Central memory CD4-positive, alpha-beta T cell (primary cell): ENCODE measurements at places on chromosomes 16 and 17.

GRCh38 chr17:47004906-47005305 is 25.9 kb upstream of the RPRML start:
- DNase-seq, result no peak

DNA sequence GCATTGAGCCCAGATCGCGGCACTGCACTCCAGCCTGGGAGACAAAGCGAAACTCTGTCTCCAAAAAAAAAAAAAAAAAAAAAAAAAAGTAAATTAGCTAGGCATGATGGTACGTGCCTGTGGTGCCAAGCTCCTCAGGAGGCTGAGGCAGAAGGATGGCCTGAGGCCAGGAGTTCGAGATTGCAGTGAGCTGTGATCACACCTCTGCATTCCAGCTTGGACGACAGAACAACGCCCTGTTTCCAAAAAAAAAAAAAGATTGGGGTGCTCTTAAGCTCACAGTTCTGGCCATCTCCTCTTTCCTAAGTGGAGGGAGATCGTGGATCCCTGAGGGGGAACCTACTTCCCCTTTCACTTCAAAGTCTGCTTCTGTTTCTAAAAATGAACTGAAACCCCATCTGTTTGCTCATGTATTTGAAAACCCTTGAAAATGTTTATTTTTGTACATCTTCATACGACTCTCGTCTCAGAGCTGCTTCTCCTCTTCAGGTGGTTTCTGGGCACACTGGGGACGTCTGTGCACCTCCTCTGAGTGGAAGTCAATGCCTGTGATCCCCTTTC is 138.8 kb downstream of the PRKCA start:
- no peak for DNase-seq

- DNase-seq, result no peak
Measured at GRCh38 chr17:4610656-4611055, 26.3 kb downstream of the SMTNL2 start.

GRCh38 chr16:11585460-11586377 is 1.0 kb downstream of the LITAF start:
- no peak for DNase-seq

DNA sequence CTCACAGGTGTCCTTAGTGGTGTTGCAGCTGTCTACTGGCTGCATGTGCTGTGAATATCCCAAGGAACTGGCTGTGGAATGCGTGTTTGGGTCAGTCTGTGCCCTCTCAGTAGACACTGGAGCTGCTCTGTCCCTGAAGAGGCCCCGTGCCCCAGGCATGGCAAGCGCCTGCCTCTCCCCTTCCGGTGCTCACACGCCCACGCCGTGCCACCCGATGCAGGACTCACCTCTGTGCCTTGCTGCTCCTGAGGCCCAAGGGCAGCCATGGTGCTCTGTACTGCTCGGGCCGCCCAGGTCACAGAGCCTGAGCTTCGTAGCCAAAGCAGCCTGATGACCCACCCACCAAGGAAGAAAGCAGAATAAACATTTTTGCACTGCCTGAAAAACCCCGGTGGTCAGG is 10.0 kb downstream of the RGS11 start:
- DNase-seq, result no peak

- DNase-seq, result no peak
Measured at GRCh38 chr17:7444682-7445618, at the start of gene CHRNB1. Gene CHRNB1, plus strand, starts transcription at chr17:7445061. Its CDS starts 67 bp downstream, at chr17:7445128.

DNA sequence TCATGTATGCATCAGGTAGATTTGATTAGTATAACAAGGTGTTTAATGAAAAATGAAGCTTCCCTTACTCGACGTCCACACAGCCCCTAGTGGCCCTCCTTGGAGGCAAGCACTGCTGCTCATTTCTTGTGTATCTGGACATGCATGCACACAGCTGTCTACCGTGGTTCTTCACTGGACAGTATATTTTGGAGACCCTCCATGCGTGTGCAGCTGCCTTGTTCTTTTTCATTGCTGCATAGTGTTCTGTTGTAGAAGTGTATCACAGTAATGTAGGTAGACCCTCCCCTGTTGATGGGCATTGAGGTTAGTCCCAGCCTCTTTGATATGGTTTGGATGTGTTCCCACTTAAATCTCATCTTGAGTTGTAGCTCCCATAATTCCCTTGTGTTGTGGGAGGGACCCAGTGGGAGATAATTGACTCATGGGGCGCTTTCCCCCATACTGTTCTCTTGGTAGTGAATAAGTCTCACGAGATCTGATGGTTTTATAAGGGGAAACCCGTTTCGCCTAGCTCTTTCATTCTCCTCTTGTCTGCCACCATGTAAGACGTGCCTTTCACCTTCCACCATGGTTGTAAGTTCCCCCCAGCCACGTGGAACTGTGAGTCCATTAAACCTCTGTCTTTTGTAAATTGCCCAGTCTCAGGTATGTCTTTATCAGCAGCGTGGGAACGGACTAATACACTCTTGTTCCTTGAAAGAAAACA is 6.3 kb downstream of the CMIP start:
- DNase-seq, result no peak

DNA sequence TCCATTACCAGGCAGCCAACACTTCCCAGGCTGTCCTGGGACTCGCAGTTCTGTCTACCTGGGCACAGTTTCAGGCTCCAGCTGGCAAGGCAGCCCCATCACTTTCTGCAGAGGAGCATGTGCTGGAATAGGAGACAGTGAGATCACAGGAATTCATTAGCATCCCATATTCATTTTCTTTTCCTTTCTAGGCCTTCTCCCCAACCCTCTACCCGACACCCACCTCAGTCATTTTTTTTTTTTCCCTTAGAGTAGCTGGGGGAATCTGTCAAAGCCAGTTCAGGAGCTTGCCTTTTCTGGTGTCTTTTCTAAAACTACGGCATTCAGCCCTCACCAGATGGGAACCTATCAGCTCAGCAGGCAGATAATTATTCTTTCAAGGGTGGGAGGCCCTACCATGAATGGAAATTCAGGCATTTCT is 42.4 kb upstream of the FBXO47 start:
- DNase-seq, result no peak

- DNase-seq, result no peak
Measured at GRCh38 chr17:28669918-28670317, 7.9 kb downstream of the SUPT6H start.

GRCh38 chr17:38673707-38674013 is 1.1 kb downstream of the EPOP start:
- no peak for DNase-seq

DNA sequence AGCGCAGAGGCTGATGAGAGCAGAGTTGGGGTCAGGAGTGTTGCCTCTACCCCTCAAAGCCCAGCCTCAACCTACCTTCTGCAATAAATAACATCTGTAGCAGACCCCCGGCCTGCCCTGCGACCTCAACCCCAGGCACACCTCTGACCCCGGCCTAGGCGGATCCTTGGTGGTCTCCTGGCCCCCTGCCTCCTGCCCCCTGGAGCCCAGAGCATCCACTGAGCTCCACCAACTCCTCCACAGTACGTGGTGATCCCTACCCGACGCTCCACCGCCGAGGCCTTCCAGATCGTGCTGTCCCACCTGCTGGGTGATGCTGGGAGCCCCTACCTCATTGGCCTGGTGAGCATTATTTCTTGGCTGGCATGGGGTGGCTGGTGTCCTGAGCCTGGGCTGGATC is 1.9 kb upstream of the LAT start:
- DNase-seq, result no peak

GRCh38 chr17:31286587-31286986 is 10.5 kb downstream of the OMG start:
- no peak for DNase-seq

DNA sequence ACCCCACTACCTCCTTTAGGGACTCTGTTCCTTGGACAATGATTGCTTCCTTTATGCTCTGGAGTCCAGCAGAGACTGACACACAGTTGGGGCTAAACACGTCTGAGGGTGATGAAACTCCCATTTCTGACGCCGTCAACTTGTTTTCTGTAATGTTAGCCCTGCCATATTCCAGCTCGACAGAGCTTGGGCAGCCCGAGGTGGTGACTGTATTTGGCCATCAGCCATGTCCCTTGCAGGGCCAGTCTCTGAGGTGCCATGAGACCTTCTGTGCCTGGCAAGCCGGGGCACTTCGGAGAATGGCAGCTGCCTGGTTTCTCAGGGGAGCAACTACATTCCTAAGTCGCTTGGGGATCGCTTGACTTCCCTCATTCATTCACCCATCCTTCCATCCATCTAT is 278.9 kb upstream of the TNRC6C start:
- DNase-seq, result no peak

GRCh38 chr17:303168-303567 is 49.4 kb downstream of the RPH3AL start:
- no peak for DNase-seq

DNA sequence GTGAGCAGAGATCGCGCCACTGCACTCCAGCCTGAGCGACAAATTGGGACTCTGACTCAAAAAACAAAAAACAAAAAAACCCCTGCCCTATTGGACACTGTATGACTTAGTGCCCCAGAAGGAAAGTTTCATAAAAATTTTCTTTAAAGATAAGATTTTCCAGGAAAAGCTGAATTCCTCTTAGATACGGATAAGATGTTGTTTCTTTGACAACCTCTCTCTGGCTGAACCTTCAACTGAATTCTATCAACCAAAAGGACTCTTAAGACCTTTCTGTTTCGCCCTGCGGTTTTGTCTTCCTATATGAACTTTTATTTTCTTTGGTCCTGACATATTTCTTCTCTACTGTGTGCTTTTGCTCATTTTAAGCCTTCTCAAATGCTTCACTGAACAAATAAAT is 35.8 kb downstream of the CPPED1 start:
- no peak for DNase-seq

DNA sequence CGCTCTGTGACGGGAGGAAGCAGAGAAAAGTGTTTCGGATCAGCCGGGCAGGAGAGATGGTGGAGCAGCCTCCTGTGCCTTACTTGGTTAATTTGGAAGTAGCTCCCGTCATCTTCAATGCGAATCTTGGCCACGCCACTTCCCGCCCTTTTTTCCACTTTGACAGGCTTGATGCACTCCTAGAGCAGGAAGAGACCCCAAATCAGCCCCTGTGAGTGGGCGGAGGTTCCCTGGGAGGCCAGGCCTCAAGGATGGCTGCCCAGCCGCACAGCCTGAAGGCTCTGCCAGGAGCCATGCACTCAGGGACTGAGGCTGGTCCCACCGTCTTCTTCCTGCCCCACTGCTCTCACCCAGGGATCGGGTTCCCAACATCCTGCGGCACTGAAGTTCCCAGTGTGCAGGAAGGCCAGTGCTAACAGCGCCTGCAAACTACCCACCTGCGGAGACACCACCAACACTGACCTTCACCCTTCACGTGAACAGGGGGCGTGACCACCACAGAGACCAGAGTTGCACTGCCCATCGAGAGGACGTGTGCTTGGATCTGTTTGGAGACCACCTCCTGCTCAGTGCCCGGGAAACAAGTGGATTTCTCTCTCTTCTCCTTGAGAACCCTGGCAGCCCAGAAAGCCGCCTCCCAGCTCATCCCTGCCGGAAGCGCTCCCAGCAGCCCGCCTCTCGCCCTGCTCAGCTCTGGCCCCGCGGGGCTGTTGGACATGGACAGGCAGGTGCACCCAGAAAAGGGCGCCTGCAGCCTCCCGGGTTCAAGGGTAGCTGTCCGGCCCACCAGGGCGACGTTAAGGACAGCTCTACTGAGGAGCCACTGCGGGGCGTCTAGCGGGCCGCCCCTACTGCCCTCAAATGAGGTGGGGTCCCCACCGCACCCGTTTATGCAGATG is 988 bp downstream of the CIAO3 start:
- no peak for DNase-seq

GRCh38 chr17:81376946-81377714 is 18.1 kb upstream of the BAHCC1 start:
- no peak for DNase-seq

DNA sequence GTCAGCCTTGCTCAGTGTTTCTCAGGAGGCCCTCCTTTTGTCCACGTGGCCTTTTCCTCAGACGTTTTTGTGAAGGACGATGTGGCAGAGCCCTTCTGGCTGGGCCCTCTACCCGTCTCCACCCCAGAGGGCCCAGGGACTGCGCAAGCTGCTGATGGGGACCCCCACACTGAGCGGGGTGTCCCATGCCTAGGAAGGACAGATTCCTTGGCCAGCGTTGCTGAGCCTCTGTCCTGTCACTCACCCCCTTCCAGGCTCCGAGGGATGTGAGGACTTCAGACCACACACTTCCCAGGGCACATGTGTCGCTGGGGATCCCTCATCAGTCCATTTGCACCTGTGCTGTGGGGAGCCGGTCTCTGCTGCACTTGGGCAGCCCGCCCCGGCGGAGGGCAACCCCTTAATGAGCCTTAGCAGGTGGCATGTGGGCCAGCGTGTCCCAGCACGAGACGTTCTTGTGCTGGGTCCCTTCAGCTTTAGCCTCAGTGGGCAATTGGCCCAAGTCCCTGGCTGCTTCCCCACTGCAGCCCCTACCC is 48.3 kb downstream of the NT5M start:
- DNase-seq, result no peak

DNA sequence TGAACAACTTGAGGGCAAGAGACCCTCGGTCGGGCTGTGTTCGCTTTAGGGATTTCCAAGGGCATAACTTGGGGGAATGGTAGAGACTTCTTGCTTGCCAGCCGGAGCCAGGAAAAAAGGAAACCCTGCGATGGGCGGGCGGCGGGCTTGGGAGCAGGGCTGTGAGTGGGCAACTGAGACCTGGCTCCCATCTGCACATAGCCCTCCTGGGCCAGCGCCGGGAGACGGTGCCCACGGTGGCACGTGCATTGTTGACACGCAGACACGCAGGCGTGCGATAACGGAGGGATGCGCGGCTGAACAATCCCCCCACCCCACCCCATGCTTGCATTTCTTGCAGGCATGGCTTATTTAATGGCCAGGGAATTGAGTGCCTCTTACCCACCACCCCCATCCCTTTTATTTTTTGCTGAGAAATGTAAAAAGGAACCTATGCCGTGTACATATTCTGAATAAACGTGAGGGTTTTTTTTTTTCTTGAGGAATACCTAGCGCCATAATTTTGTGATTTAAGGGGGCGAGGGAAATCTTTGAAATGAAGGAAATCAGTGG is 17.1 kb upstream of the ZFHX3 start:
- no peak for DNase-seq

DNA sequence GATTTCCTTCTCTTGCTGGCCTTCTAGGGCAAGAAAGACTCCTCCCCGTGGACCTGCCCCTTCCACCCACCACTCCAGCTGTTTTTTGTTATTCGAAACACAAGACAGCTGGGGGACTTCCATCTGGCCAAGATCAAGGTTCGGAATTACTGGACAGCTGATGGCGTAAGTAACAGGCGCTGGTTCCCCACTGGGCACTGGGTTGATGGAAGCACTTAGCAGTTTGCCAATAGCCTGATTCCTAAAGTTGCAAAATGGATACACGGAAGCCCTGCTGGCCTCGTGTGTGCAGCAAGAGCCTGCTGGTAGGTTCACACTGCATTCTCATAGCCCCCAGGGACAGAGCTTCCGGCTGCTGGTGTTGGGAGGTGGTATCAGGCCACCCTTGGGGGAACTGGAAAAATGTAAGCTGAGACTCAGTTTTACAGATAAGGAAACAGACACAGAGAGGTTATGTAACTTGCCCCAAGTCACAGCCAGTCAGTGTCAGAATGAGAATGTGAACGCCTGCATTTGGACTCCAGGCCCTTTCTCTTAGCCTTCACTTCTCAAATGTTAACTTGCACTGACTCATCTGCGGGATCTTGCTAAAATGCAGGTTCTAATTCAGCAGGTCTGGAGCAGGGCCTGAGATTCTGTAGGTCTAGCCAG is 171.7 kb downstream of the KATNIP start:
- DNase-seq, result no peak

GRCh38 chr16:16080465-16081065 is 131.1 kb downstream of the ABCC1 start:
- DNase-seq, result no peak

- no peak for DNase-seq
Measured at GRCh38 chr17:69533481-69534234, 119.2 kb downstream of the MAP2K6 start.

- no peak for DNase-seq
Measured at GRCh38 chr16:62240722-62241121, 204.5 kb upstream of the CDH8 start.
